T-cell (primary cell): ENCODE measurements at places on chromosomes 12 and 14.

- DNase-seq, result no peak
Measured at GRCh38 chr12:131867471-131867870, 27.0 kb upstream of the ULK1 start.

DNA sequence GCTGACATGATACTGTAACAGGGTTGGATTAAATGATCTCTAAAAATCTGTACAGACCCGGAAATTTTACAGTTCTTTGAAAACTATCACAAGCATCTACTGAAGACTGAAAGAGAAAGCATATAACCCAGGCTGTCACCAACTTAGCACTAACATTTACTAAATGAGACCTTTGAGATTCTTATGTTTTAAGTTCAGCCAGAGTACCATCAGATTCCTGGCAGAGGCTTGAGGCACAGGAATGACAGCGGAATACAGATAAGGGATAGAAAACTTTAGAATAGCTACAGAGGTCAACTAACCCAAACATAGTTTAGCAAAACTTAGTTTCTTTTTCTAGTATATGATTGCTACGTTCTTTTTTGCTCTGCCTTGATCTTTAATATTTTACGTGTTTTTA is 91.6 kb upstream of the FERMT2 start:
- DNase-seq, result no peak

DNA sequence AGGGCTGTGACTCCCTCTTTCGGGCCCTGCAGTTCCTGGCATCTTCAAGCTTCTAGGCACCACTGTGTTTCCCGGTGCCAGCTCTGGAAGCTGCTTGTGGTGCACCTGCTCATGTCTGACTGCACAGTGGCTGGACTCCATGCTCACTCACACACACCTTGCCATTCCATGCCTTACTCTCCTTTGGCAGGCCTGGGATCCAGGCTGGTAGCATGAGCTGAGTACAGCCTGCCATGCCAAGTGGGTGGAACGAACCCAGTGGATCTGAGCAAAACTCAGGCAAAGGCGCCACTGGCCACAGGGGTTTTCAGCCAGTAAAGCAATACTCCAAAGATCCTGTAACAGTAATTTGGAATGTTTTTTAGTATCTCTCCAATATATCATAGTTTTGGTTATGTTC is 902.7 kb upstream of the USP15 start:
- no peak for DNase-seq

- no peak for DNase-seq
Measured at GRCh38 chr12:15208140-15208539, 13.1 kb downstream of the RERG start.
